ENCODE measurements at places on chromosomes 4 and X.

- no peak for DNase-seq
These were observed 179.1 kb downstream of the SOWAHB start for GRCh38 chr4:76718831-76719230.

- no peak for DNase-seq
These were observed 65.9 kb downstream of the MTHFD2L start for GRCh38 chr4:74223801-74224200.

- DNase-seq = no peak
These were observed 46.7 kb downstream of the REELD1 start for GRCh38 chr4:146261041-146261440.

- DNase-seq = no peak
These were observed 38.9 kb downstream of the PRIMPOL start for GRCh38 chr4:184688447-184688846.

DNA sequence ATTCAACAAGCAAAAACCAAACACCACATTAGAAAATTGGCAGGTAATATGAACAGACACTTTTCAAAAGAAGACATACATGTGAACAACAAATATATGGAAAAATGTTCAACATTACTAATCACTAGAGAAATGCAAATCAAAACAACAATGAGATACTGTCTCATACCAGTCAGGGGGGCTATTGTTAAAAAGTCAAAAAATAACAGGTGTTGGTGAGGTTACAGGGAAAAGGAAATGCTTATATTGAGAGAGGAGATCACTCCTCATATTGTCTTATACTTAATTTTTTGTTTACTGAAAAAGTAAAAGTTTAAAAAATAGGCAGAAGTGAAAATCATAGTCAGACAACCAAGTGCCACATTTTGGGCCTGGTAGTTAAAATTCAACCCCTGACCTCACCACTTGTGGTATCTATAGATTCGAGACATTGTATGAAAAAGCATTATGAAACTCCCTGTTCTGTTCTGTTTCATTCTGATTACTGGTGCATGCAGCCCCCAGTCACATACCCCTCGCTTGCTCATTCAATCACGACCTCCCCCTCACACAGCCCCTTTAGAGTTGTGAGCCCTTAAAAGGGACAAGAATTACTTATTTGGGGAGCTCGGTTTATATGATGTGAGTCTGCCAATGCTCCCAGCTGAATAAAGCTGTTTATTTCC, 153.7 kb upstream of the FGF16 start:
- DNase-seq = no peak

DNA sequence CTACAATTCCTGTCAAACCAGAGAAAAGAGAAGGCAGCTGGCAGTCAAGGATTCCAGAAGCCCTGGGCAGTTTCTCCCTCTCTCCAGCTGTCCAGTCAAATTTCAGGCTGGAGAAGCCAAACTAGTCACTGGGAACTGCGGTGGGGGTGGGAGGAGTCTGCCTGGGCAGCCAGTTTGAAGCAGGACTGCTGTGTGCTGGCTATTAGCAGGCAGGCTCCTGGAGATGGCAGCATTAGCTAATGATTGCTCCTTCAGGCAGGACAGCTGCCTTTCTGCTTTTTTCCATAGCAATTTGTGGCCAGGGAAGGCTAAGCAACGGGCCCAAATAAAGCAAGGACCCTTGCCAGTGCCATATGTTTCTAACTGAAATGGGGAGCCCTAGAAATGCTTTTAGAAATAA, 44.7 kb upstream of the FGF13 start:
- no peak for DNase-seq

DNA sequence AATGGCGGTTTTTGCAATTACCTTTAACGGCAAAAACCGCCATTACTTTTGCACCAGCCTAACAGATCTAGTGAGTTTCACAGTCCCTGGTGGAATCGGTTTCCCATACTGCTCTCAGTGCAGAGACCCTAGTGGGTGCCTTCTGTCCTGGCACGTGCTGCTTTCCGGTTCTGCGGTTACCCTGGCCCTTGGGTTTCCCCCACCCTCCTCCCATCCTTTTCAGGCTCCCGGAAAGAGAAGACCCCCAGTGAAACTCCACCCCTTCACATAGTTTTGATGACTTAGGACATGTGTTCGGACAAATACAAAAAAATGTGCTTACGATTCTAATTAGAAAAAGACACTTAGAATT, 36.9 kb downstream of the NLGN3 start:
- no peak for DNase-seq

- no peak for DNase-seq
These were observed 319.3 kb upstream of the PPARGC1A start for GRCh38 chr4:24209131-24209530.

GRCh38 chr4:150874338-150875226, 140.5 kb downstream of the LRBA start:
- DNase-seq = no peak

DNA sequence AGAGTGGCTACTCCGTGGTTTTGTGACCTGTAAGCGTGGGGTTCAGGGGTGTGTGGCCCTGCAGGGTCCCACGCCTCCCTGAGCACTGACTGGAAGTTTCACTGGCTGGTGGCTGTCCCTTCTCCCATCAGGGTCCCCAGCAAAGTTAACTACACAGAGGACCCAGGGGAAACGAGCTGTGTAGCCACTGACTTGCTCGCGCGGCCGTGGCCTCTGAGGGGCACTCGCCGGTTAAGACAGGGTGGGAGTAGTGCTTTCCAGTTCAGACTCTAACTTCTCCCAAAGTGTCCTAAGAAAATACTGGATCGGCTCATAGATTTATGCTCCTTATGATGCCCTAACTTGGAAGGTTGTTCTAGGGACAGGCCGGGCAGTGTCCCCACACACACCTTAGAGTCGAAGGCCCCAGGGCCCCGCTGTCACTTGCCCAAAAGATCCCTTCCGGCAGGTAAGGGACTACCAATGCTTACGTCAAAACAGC, 28.2 kb downstream of the NELFA start:
- DNase-seq = no peak
